Amygdala (tissue), 56 donors: ENCODE measurements at places on chromosomes 7 and 10.

- no peak for DNase-seq
Observed at GRCh38 chr7:23107781-23108180, 2.2 kb downstream of the KLHL7 start.

DNA sequence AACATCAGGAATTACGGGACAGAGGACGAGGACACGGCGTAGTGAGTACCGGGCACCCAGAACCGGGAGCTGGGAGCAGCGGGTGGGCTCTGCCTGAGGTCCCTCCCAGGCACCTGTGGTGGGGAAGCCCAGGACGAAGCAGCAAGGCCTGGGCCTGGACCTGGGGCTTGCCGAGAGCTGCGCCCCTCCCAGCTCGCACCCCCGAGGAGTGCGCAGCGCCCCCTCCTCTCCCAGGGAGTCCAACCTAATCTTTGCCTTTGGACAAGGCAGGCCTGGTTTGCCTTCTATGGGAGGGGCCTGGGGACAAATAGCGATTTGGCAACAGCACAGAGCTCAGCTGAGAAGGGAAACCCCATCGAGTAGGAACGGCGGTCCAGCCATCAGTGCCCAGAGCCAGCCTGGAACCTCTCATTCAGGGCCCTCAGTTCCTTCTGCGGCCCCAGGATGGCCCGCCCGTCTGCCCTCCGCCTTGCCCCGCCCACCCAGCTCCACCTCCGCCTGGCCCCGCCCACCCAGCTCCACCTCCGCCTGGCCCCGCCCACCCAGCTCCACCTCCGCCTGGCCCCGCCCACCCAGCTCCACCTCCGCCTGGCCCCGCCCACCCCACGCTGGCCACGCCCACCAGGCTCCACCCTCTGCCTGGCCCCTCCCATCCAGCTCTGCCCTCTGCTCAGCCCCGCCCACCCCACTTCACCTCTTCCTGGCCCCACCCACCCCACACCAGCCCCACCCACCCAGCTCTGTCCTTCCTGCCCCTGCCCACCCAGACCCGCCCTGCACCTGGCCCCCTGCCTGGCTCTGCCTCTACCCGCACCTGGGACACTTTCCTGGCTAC is 32.5 kb upstream of the KNDC1 start:
- no peak for DNase-seq

DNA sequence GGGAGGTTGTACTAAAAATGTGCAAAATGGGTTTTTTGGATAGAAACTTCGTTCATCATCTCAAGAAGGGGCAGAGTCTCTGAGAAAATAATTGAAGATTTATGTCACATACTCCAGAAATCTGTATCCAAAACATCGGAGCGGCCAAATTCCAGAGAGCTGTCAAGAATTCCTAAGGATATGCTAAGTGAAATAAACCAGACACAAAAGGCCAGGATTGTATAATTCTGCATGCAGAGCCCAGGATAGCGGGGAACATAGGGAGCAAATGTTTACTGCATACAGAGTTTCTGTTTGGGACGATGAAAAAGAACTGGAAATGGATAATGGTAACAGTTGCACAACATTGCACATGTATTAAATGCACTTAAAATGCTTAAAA is 224.2 kb upstream of the AUTS2 start:
- DNase-seq, result no peak

DNA sequence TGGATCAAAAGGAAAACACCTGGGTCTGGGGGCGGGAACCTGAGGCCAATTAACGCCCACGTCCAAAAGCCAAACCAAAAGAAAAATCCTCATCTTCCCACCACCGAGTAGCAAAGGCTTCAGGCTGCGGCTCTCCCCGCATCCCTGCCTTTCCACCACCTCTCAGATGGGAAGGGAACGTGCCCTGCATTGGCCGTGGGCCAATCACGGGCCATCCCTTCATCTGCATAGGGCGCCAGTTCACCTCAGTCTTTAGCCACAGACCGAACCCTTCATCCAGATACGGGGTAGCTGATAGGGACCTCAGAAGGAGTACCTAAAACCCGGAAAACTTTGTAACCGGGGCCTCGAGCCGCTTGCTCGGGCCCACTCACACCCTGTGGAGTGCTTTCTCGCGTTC is 626 bp downstream of the PRPF18 start:
- no peak for DNase-seq

DNA sequence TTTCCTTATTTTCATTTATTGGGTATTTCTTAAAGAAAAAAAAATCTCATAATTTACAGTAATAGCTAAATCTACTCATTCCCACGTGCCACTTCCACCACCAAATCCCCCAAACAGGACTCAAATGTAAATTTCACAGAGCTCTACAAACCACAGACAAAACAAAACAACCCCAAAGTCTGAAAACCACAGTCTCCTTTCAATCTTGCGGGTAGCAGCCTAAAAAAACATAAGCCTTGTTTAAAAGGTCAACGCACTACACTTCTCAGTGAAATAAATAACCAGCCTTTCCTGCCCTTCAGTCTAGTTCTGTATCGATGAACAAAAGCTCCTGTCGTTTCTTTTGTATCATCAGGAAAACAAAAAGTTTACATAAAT is 121.8 kb upstream of the AFAP1L2 start:
- DNase-seq, result no peak

DNA sequence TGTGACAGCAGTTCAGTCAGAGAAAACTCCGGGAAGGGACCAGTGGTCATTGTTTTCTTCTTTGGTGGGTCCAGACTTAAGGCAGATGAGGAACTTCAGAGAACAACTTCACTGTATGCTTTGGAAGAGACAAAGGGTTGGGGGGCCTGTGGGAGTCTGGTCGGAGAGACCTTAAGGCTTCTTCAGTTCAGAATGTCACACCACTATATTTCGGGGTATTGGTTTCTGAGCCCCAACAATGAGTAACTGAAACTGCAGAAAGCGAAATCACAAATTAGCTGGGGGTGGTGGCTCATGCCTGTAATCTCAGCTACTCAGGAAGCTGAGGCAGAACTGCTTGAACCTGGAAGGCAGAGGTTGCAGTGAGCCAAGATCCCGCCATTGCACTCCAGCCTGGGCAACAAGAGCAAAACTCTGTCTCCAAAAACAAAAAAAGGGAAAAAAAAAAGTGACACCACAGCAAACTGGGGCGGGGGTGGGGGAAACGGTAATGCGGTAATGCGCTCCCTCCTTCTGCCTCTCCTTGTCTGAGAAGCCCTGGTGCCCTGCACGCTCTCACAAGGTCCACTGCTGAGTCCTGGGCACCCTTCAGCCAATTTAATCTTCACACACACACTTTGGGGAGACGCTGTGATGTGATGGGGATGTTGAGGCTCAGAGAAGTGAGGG is 2.2 kb upstream of the ADIRF start:
- DNase-seq, result no peak

GRCh38 chr7:44143646-44144250 is 2.6 kb upstream of the MYL7 start:
- no peak for DNase-seq

GRCh38 chr7:86558680-86559501 is 84.8 kb upstream of the GRM3 start:
- no peak for DNase-seq

- DNase-seq, result no peak
Observed at GRCh38 chr7:2261611-2262010, 19.6 kb downstream of the NUDT1 start.

GRCh38 chr10:124992462-124993344 is 50.8 kb downstream of the ZRANB1 start:
- DNase-seq, result no peak

- DNase-seq, result peak; percentile 11
Observed at GRCh38 chr7:73865738-73866445, 4.9 kb downstream of the TMEM270 start.

DNA sequence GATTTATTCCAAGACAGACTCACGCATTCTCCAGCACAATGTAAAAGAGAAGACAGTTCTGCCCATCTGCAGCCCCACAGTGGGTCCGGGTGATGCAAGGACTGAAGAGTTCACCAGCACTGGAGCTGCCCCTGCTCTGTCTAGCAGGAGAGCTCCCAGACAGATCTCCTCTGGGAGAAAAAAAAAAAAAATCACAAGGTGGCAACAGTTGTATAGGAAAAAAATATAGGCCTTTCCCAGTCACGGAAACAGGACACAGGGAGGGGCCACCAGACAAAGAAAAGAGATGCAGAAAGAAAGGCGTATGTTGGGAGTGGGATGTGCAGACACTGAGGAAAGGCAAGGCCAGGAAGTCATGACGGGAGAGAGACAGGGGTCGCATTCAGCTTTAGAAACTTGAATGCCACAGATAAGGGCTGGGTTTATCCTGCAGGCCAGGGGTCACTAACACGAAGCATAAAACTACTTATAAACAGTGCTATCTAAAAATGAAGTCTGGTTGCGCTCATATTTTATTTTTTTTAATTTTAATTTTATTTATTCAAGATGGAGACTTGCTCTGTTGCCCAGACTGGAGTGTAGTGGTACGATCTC is 54.1 kb downstream of the FAM171A1 start:
- DNase-seq, result no peak

DNA sequence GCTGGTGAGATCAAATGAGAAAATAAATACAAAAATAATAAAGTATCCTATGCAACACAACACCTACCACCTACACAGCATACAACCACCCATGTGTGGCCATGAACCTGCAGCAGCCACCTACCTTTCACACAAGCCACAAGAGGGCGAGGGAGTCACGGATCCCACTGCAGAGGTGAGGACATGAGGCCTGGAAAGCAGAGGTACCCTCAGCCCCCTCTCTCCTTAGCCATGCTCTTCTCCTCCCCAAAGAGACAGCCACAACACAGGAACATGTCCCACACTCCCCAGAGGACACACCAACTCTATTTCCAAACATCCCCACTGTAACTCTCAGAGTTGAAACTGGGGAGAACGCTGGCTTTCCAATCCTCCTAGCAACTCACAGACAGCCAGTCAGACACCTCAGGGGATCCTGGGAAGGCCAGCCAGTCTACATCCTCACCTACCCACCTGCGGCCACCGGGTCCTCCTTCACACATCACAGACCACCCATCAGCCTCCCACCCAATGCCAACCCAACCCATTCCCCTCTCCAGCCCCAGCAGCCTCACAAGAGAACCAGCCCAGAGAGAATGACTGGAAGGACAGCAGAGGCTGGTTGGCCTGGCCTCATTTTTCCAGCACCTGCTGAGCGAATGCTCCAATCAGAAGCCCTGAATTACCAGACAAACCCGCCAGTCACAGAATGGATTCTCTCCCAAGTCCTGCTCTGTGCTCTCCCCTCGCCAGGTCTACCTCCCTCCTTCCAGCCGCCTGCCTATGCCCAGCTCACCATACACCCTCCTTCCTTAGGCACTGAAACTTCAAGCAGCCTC is 18.4 kb downstream of the DLG5 start:
- no peak for DNase-seq

GRCh38 chr7:108014215-108014614 is 11.3 kb upstream of the LAMB1 start:
- DNase-seq, result no peak

DNA sequence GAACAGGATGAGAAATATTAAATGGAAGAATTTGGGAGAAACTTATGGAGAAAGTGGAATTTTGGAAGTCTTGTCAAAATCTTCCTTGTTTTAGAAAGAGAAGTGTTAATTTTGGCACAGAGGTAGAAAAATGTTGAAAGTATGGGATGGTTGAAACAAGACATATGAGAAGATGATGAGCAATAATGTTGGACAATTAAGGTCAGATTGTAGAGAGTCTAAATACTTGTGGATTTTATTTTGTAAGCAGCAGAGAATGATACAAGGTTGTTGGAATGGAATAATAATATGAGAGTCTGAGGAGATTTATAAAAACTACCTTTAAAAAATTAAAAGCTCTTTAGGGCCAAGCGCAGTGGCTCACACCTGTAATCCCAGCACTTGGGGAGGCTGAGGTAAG is 34.6 kb downstream of the PHTF2 start:
- DNase-seq, result no peak

DNA sequence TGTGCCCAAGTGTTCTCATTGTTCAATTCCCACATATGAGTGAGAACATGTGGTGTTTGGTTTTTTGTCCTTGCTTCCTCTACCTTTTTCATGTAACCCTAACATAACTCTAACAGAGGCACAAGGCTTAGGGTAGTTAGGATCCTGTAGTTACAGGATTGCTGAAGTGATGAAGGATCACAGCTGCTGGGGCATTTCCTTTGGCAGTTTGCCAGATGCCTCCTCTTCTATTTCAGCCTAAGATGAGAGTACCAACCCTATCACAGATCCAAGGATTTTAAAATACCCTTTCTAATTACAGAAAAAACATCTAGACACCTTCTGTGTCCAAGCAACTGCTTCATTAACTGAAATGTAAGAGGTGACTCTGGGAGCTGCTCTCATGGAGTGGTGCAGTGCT is 141.7 kb upstream of the COL1A2 start:
- DNase-seq, result no peak

- no peak for DNase-seq
Observed at GRCh38 chr7:157412021-157412443, 75.2 kb downstream of the DNAJB6 start.

GRCh38 chr10:119501690-119502089 is 40.8 kb downstream of the RGS10 start:
- no peak for DNase-seq

DNA sequence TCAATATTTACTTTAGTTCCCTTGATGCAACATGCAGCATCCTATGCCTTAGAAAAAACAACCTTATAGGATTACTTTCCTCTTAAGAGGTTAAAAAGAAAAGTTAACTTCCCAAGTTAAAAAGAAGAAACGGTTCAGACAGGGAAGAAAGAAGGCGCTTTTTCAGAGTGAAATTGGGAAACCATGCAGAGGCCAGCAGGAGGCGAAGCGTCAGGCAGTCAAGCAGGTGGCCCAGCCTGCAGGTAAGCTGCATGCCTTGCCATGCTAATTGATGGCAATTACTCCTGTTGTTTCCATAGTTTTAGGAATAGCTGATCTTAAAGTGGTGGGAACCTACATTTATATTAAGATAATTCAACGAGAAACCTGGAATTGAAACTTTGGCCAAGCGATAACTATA is 302.6 kb upstream of the SP4 start:
- no peak for DNase-seq

GRCh38 chr7:37259319-37259821 is 189.3 kb downstream of the ELMO1 start:
- no peak for DNase-seq

GRCh38 chr7:101572156-101572555 is 56.9 kb downstream of the MYL10 start:
- no peak for DNase-seq

DNA sequence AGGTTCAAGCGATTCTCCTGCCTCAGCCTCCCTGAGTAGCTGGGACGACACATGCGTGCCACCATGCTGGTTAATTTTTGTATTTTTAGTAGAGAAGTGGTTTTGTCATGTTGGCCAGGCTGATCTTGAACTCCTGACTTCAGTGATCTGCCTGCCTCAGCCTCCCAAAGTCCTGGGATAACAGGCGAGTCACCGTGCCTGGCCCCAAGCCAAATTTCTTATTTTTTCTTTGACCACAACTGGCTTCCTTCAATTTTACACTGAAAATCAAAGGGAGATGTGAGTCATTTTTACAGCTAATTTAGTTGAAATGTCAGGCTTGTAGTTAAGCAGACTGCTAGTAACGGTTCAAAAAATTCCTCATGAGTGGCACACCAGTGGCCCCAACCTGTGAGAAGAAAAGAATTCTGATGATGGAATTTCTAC is 7.8 kb downstream of the RNF216 start:
- no peak for DNase-seq
